ENCODE measurements at places on chromosomes 16 and 17.
A peak's percentile ranks its signal among the peaks of the same experiment; 100 is the strongest.

GRCh38 chr16:30741461-30741914, 6.7 kb upstream of the PHKG2 start:
- DNase-seq = no peak

DNA sequence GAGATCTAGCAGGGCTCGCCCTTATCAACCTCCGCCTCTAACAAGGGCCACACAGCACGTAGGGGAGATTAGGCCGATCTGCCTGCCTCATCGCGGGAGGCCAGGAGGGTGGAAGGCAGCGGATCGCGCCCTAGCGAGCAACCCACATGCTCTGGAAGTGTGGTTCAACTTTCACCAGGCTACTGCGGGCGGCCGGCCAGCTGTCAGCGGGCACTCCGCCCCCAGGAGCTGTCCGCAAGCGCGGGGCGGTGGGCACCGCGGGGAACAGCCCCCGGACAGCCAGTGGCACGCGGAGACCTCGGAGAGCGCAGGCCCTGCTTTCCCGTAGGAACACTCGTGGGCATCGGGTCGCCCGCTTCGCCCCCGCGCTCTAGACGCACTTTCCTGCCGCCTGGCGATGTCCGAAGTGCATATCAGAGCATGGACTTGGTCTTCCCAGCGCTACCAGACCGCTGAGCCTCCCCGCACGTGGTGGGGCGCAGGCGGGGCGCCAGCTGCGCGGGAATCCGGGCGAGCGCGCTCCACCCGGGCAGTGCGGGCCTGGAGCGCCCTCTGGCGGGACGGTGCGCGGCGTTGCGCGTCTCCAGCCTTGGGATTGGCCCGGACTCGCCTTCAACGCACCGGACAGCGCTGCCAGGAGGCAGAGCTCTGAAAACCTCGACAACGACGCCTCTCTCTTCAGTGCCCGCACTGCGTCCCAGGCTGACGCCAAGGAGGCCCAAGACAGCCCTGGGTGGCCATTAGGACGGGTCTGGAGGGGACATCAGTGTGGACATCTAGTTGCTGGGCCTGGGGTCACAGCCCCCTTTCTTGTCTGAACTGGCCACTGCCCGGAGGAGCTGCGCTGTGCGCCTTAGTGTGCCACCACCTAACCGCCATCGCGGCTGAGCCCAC, 3.6 kb upstream of the ZNHIT3 start:
- DNase-seq = peak; percentile 71

DNA sequence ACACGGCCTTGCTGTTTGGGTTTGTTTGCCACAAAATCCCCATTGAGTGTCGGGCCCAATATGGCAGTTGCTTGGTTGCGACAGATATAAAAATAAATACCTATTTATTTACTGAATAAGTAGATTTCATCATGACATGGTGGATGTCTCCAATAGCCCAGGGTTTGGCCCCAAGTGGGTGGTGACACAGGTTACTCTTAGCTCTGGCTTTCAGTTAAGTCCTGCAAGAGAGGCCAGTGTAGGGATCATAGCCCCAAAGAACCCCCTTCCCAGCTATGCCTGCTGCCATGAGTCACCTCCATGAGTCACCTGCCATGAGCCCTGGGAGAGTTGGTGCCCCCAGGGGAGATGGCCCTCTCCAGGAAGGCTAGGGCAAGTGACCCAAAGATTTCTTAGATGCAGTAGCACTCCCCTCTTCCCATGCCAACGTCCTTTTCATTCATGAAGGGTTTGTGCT, 78.7 kb upstream of the LGALS9 start:
- no peak for DNase-seq

DNA sequence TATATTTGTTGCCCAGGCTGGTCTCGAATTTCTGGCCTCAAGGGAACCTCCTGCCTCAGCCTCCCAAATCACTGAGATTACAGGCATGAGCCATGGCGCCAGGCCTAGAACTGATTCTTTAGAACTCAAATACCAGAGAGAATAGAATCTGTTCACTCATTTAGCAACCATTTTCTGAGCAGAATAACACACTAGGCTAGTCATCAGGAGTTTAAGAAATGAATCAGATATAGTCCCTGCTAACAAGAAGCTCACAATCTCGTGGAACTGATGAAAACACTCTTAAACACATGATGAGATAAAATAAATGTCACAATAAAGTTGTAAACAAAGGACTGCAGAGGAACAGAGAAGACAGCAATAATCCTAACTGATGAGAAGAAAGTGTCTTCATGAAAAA, 55.8 kb upstream of the ADCY9 start:
- DNase-seq = no peak

DNA sequence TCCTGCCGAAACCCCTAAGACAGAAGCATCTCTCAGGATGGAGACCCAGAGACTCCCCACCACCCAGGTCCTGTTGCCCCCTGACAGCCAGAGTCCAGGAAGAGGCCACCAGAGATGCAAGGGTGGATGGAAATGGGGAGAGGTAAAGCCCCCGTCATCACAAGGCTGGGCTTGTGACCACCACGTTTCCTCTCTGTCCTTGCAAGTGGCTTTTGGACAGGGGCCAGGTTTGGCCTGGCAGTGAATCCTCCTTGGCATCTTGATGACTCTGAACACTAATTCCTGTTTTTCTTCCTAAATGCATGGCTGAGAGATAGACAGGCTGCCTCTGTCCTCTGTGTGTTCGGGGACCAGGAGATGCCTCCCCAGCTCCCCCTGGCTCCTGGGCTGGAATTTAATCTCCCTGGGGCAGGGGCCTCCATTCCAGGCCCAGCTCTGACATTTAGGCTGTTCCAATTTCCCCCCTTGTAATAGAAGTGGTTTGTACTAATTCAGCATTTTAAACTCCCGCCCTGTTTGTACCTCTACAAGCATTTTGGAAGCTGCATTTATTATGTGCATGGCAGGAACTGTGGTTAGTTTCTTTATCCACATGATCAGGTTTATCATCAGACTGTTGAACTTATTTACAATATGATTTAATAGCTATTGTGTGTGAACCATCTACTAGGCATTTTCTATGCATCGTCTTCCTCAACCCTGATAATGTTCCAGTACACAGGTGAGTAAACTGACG, 116.1 kb upstream of the IRX6 start:
- DNase-seq = no peak

GRCh38 chr17:80270104-80270503, 9.5 kb downstream of the RNF213 start:
- no peak for DNase-seq

- DNase-seq = no peak
These were observed 646 bp downstream of the RABEP1 start for GRCh38 chr17:5282642-5283217.

- DNase-seq = no peak
These were observed 17.2 kb downstream of the USP31 start for GRCh38 chr16:23131931-23132621.

DNA sequence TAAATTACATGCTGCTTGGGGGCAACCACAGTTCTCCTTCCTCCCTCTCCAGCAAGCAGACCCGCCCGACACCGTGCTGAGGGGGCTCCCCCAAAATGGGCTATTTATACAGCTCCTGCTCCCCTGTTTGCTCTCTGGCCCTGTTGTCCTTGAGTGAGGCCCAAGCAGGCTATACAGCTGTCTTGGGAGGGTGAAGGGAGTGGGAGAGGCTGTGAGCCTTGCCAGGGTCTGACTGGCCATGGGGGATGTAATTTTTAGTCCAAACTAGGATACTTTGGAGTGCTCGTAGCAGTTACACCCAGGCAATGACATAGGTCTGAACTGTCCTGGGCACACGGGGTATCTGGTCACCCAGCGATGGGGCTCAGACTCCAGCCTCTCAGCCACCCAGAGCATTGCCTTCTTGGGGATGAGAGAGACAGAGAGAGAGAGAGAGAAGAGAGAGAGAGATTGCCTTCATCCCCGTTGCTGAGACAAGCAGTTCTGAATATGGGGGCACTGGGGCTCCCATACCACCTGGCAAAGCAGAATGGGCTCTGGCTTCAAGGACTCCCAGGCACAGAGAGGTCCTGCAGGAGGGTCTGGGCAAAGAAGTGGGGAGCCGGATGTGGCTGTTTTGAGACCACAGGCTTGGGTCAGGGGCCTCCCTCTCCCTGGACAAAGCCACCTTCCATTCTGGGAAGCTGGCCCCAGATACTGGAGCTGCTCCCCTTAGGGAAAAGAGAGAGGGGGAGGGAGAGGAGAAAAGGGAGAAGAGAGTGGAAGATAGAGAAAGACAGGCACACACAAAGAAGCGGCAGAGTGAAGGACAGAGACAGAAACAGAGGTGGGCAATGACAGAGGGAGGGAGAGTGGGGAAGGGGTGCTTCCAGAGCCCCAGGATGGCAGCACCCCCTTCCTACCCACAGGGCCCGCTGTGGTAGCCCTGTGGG, 10.7 kb upstream of the TMEM92 start:
- DNase-seq = no peak

DNA sequence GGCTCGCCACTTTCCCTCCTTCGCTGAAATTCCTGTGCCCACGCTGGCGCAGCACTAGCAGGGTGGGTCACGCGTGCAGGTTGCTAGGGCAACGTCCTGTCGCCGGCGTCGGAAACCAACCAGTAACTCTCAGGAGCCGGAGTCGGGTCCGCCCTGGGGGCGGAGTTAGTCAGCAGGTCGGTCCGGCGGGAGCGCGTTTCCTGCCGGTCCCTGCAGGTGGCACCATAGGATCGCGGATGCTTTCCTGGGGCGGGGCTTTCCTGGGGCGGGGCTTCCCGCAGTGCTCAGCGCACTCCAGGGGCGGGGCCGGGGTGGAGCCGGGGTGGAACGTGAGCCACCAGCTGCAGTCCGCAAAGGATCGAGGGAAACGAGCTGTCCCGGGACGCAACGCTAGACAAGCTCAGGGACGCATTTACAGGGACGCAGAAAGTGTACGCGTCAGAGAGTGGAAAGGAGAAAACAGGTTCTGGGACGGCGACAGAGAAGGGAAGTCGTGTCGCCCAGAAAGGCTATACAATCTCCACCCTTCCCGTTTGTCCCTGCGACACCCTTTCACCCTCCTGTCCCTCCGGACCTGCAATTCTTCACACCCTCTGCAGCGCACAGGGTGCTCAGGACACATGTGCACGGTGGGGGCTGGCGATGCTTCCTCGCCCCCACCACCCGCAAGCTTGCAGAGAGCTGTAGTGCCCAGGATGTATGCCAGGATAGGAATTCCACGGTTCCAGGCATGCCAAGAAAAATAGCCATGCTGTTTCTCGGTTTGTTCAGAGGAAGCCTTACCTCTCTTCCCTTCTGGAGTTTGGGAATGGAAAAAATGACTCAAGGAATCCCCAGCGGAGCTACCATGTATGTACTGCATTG, 12.3 kb downstream of the COPZ2 start:
- DNase-seq = peak; percentile 97

DNA sequence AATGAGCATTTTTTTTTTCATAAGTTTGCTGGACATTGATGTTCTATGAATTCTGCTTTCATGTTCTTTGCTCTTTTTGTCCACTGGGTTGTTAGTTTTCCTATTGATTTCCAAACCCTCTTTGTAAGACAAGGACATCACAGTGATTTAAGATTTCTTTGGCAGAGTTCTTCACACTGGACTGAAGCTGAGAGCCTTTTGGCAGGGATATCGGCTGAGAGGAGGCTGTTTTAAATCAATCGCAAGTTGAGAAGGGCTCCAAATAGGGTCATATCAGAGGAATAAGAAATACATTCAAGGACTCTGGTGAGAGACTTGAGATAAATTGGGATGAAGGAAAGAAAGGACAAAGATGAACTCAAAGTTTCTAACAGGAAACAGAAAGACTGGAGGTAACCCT, 165.8 kb upstream of the AXIN2 start:
- DNase-seq = no peak

DNA sequence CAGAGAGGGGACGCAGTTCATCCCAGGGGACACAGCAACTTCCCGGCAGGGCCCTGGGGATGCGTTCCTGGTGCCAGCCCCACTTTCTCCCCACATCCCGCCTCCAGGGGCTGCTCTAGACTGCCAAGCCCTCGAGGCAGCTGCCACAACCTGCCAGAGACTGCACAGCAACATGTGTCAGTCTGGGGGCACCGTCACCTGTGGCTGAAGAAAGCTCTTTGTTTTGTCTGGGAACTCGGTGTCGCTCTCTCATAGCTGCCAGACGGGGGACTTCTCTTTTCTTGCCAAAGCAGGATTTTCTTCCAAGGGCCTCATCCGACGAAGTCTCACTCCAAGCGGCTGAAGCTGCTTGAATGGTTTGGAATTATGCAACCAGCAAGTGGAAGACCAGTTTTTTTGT, 43.7 kb downstream of the COTL1 start:
- DNase-seq = no peak

GRCh38 chr16:29816694-29817441, 916 bp downstream of the PAGR1 start:
- peak; percentile 70 for DNase-seq

DNA sequence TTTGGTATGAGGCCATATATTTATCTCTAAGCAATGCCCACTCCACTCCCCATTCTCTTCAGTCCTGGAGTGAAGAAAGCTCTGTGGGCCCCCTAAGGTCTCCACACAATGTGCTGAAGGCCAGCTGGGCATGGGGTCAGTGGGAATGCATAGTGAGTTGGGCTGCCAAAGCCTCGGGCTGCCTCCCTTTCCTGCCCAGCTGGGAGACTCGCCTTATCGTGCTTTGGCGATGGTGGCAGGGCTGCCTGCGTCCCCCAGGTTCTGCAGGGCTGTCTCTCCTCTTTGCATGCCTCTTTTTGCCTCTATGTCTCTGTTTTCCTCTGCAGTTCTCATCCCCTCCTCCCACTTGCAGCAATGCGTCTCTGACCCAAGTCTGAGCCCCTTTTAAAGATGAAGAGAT, 116.5 kb downstream of the CYLD start:
- no peak for DNase-seq

DNA sequence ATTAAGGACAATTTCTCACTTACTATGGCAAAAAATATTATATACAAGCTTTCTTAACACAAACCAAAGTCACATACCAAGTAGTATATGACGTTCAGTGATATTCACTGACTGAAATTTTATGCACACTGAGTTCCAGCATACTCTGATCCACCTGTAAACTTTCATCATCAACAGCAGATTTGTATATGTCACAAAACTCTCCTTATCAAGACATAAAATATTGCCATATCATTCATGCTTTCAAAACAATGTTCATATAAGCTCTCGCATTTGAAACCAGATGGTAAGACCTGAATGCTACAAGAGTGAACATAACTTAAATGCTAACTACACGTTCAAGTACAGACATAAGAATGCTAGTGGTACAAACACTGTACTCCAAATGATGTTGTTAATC, 46.7 kb downstream of the GNA13 start:
- no peak for DNase-seq

DNA sequence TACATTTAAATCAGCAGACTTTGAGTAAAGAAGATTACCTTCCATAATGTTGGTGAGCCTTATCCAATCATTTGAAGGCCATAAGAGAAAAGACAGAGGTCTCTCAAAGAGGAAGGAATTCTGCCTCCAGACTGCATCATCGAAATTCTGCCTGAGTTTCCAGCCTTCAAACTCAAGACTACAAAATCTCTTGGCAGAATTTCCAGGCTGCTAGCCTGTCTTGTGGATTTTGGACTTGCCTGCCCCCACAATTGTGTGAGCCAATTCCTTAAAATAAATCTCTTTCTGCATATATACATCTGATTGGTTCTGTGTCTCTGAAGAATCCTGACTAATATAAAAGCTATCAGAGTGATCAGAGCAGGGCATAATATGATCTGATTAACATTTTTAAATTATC, 216.6 kb upstream of the CPHXL start:
- DNase-seq = no peak

GRCh38 chr17:39170109-39170508, 4.1 kb upstream of the ARL5C start:
- DNase-seq = no peak

- peak; percentile 50 for DNase-seq
These were observed 23.2 kb upstream of the CRYM start for GRCh38 chr16:21301168-21301894.

GRCh38 chr17:16456742-16457316, 35.2 kb downstream of the LRRC75A start:
- DNase-seq = no peak

- peak; percentile 58 for DNase-seq
These were observed 46.3 kb downstream of the ZNF652 start for GRCh38 chr17:49315551-49316257.

GRCh38 chr17:32516940-32517701, 30.3 kb downstream of the CDK5R1 start:
- no peak for DNase-seq

Data from stimulated activated CD4-positive, alpha-beta T cell treated with anti-CD3 and anti-CD28 coated beads, Interleukin-1b, Interleukin-23, amount 100 ng/mL, for 24 hours (primary cell).